ENCODE measurements at places on chromosomes 7 and 10. TPM values are rescaled to one million over a fixed set of nuclear protein-coding genes. Genes with fewer than 3 reads are reported as not detected.
A peak's percentile ranks its signal among the peaks of the same experiment; 100 is the strongest.

DNA sequence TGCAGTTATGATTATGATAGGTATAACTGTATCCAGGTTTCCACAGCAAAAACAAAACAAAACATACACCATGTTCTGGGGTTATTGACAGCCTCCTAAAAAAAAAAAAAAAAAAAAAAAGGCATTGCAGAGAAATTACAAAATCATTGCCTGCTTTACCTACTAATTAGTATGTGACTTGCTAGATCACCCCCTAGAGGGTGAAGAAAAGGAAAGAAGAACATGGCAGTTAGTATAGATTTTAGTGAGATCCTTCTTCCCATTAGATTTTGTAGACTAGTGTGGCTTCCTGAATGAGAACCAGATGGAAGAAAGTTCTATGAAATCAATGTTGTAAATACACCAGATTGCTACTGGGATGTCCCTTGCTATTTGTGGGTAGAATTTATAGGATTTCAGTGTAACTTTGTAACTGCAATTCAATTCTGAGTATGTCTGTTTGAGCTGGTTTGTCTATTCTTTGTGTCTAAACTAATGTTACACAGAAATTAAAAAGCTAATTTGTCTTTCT is 24.0 kb upstream of the AGBL3 start:
- no peaks in the 10 kb centered on the region for H3K36me3 ChIP-seq
- no peaks in the 10 kb centered on the region for H3K27me3 ChIP-seq
- no peak for DNase-seq
- H3K4me1 ChIP-seq: no peaks in the 10 kb centered on the region

DNA sequence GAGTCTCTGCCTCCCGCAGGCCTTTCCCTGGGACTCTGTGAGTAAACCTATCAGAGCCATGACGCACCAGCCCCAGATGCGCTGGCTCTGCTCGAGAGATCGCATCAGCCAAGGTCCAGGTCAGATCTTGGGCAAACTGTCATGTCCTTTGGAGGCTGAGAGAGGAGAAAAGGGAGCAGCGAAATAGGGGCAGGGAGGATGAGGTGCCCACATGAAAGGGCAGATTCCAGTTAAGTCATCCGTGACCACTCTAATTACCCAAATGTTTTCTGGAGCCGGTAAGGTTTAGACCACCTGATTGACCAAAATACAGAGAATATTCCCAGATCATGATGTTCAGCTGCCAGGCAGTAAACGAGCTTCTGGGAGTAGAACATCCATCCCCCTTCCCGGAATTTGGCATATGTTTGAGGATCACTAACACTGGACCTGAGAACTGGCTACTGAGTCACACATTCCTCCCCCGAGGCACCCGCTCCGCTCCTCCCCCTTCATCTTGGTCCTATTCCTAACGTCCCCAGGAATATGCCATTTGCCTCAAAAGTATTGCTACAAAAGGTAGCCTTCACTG is 88.0 kb downstream of the FGFR2 start:
- H3K4me3 ChIP-seq: no peak overlapping the region
- H3K27ac ChIP-seq: no peak overlapping the region
- no peak for DNase-seq
- no peaks in the 10 kb centered on the region for H3K27me3 ChIP-seq

- DNase-seq: no peak
- H3K4me1 ChIP-seq: no peaks in the 10 kb centered on the region
- no peaks in the 10 kb centered on the region for H3K36me3 ChIP-seq
- no peak overlapping the region for H3K4me3 ChIP-seq
- H3K27ac ChIP-seq: no peak overlapping the region
Observed at GRCh38 chr7:121167971-121168370, 160.8 kb upstream of the WNT16 start.

Gene ASB4
- total RNA-seq: 0.15 TPM

- H3K4me1 ChIP-seq: peaks cover 5% of the 10 kb centered on the region
- H3K27me3 ChIP-seq: no peaks in the 10 kb centered on the region
- H3K4me3 ChIP-seq: no peak overlapping the region
- no peak overlapping the region for H3K27ac ChIP-seq
Observed at GRCh38 chr7:93198472-93198871, 27.8 kb downstream of the HEPACAM2 start.

Gene ENKUR
- 0.48 TPM for total RNA-seq

DNA sequence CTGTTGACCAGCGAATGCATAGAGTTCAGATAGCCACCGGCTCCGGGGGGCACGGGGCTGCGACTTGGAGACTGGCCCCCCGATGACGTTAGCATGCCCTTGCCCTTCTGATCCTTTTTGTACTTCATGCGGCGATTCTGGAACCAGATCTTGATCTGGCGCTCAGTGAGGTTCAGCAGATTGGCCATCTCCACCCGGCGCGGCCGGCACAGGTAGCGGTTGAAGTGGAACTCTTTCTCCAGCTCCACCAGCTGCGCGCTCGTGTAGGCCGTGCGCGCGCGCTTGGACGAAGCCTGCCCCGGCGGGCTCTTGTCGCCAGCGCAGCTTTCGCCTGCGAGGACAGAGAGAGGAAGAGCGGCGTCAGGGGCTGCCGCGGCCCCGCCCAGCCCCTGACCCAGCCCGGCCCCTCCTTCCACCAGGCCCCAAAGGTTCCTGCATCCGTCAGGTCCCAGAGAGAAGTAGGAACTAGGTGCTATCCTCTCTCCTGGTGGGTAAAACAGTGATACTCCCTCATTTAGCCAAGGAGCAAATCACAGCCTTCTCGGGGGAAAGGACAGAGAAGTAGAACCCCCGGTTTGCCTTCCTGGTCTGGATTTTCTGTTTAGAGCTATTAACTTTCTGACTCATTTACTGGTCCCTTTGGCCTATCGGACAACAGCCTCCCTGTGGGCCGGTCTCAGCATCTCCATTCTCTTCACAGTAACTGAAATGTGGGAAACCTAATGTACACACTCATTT is 6.1 kb upstream of the HOXA2 start:
- no peaks in the 10 kb centered on the region for H3K27me3 ChIP-seq
- H3K4me1 ChIP-seq: peaks cover 9% of the 10 kb centered on the region
- peak overlapping the region; percentile 92 for H3K27ac ChIP-seq
- peak overlapping the region; percentile 3 for H3K4me3 ChIP-seq
- no peaks in the 10 kb centered on the region for H3K36me3 ChIP-seq

Measured in colonic mucosa (tissue), 4 donors.